Left lung (tissue), 14 donors: ENCODE measurements at places on chromosomes 2 and 18.

GRCh38 chr2:233411162-233411561 lies 56.9 kb downstream of the DGKD start:
- H3K36me3 ChIP-seq = no peaks in the 10 kb centered on the region
- DNase-seq = no peak
- no peaks in the 10 kb centered on the region for H3K27me3 ChIP-seq
- H3K27ac ChIP-seq = no peak overlapping the region

GRCh38 chr2:59899692-59900091 lies 653.8 kb downstream of the BCL11A start:
- no peak overlapping the region for H3K4me3 ChIP-seq
- H3K4me1 ChIP-seq = no peaks in the 10 kb centered on the region
- no peak for DNase-seq
- H3K36me3 ChIP-seq = no peaks in the 10 kb centered on the region

DNA sequence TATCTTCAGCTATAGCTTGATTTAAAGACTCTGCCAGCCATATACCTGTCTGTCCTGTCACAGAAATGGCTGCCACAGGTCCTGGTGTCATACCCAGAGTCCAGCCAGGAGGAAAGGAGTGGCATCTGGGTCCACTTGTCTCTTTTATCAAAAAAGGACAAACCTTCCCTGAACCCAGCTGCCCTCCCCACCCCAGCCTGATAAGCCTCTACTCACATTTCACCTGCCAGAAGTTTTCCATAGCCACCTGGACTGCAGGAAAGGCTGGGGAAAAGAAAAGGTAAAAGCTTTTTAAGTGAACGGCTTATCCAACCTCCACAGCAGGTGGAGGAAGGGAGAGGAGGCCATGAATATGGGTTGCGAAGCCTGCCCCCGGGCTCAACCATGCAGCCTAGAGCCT lies 32.8 kb downstream of the TMEM163 start:
- H3K27me3 ChIP-seq = no peaks in the 10 kb centered on the region
- DNase-seq = no peak
- H3K4me1 ChIP-seq = peaks cover 4% of the 10 kb centered on the region
- H3K36me3 ChIP-seq = no peaks in the 10 kb centered on the region
- no peak overlapping the region for H3K4me3 ChIP-seq

GRCh38 chr18:74342416-74343043 lies 26.9 kb downstream of the C18orf63 start:
- DNase-seq = peak; percentile 54
- H3K4me3 ChIP-seq = no peak overlapping the region
- no peaks in the 10 kb centered on the region for H3K27me3 ChIP-seq
- H3K4me1 ChIP-seq = no peaks in the 10 kb centered on the region

DNA sequence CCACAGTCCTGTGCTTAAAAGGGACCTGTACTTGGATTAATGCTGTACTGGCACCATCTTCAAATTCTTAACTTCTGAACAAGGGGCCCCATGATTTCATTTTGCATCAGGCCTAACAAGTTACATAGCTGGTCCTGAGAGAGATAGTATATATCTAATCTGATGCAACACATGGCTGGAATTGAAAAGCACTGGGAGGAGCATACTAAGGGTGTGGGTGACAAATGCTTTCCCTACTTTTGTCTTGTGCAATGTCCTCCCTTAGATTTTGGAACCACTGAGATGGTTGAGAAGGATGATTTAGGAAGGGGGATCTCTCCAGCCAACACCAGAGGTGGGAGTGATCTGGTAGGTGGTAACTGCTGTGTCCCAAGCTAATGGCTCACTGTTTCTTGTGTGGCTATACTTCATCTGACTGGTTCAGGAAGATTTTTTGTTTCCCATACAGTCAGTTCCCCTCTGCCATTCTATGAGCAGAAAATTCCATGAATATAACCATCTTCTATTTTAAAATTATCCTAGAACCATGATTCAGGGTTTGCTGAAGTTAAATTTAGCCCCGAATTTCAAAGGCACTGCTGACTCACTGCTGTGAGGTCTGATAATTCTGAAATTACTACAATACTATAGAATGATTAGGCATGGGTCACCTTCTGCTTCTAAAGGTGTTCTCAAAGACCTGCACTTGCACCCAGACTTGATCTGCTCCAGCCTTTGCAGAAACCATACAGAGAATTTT lies 108.3 kb upstream of the NCKAP5 start:
- no peaks in the 10 kb centered on the region for H3K36me3 ChIP-seq
- H3K4me3 ChIP-seq = no peak overlapping the region
- DNase-seq = no peak
- H3K27me3 ChIP-seq = no peaks in the 10 kb centered on the region
- no peak overlapping the region for H3K27ac ChIP-seq

- no peak overlapping the region for H3K27ac ChIP-seq
- no peaks in the 10 kb centered on the region for H3K27me3 ChIP-seq
- DNase-seq = no peak
- H3K4me1 ChIP-seq = peaks cover 3% of the 10 kb centered on the region
Measured at GRCh38 chr2:160142472-160142871, 57.6 kb downstream of the ITGB6 start.

- no peaks in the 10 kb centered on the region for H3K36me3 ChIP-seq
- H3K4me1 ChIP-seq = no peaks in the 10 kb centered on the region
- peak overlapping the region; percentile 28 for H3K27ac ChIP-seq
- no peak overlapping the region for H3K4me3 ChIP-seq
- DNase-seq = no peak
- H3K27me3 ChIP-seq = no peaks in the 10 kb centered on the region
Measured at GRCh38 chr18:55794288-55795052, 206.5 kb upstream of the TCF4 start.
